ENCODE measurements at places on chromosomes 16 and 17. TPM values are rescaled to one million over a fixed set of nuclear protein-coding genes. Genes with fewer than 3 reads are reported as not detected.

The YBX2 gene
- polyA plus RNA-seq = 0.18 TPM

The EVPLL gene
- polyA plus RNA-seq = not detected

The GRIN2A gene
- polyA plus RNA-seq = not detected

The SERPINF2 gene
- 0.14 TPM for polyA plus RNA-seq

DNA sequence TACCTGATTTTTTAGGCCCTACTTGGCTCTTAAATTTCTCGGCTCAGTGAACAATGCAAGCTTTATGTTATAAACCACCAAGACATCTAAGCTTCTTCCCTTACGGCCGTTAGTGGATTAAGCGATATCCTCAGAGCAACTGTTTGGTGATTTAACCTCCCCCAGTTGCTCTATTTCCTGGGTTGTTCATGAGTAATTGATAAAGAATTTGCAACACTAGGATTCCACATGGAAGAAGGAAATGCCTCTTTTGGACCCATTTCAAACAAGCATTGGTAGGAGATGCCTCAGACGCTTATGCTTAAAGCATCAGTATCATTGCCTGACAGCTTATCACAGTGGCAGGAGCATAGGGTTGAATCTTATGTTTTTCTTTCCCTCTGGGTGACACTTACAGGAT, 65.3 kb downstream of the RBFOX1 start:
- no peak for DNase-seq
- no peak overlapping the region for H3K4me3 ChIP-seq
- H3K36me3 ChIP-seq = no peaks in the 10 kb centered on the region
- no peak overlapping the region for H3K27ac ChIP-seq
- no peaks in the 10 kb centered on the region for H3K27me3 ChIP-seq

- DNase-seq = peak; percentile 84
- H3K27me3 ChIP-seq = no peaks in the 10 kb centered on the region
- no peak overlapping the region for H3K4me3 ChIP-seq
- no peaks in the 10 kb centered on the region for H3K36me3 ChIP-seq
- peaks cover 16% of the 10 kb centered on the region for H3K4me1 ChIP-seq
Measured at GRCh38 chr17:50177983-50178834, 12.4 kb downstream of the SGCA start.

Measured in endothelial cell of umbilical vein (primary cell).